GM13977 (cell line): ENCODE measurements at places on chromosomes 13 and 19.

GRCh38 chr19:13103581-13104359 is 1.1 kb upstream of the LYL1 start:
- DNase-seq = no peak

GRCh38 chr19:24033963-24034342 is 53.0 kb upstream of the ZNF254 start:
- peak; percentile 48 for DNase-seq

GRCh38 chr13:39106216-39107005 is 68.2 kb downstream of the NHLRC3 start:
- no peak for DNase-seq

DNA sequence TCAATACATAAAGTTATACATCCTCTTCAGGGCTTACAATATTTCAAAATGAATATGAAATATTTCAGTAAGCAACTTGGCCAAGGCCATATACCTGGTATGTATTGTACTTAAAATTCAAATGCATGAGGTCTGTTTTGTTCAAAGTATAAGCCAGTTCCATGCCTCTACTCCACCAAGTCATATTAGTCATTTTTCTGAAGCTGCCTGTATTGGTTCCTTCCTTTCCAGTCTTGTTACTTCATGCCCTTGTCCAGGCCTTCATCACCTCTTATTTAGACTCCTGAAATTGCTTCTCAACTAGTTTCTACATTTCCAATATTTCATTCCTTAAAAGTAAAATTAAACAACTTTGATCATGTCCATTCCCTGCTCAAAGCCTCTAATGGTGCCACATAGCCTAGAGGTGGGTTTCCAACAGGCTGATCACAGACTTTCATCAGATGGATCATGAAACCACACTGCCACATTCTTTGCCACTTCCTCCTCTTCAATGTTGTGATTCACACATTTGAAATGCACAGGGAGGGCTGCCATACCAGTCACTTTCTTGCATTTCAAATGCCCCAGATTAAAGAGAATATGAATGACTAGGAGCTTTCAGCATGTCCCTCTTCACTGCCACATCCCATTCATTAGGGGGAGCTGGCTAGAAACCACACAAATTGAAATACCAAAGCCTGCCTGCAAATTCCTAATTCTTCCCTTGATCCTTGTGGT is 424.1 kb upstream of the DACH1 start:
- DNase-seq = no peak

- DNase-seq = peak; percentile 80
Observed at GRCh38 chr19:7294558-7295212, 471 bp upstream of the INSR start.

DNA sequence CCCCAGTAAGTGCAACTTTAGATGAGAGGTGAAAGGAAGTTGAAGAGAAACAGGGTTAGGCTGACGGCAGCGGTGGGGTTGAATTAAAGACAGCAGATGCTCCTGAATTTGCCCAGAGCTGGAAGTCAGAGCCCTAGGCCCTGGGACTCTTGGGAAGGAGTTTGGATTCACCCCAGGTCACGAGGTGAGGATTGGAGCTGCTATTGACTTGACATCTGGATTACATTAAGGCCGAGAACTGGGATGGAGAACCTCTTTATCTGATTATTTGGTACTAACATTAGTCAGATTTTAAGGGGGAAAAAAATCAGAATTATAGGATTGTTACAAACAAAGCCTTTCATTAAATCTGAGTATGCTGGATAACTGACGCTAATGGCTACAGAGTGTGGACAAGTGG is 367.2 kb downstream of the ZNF536 start:
- no peak for DNase-seq

DNA sequence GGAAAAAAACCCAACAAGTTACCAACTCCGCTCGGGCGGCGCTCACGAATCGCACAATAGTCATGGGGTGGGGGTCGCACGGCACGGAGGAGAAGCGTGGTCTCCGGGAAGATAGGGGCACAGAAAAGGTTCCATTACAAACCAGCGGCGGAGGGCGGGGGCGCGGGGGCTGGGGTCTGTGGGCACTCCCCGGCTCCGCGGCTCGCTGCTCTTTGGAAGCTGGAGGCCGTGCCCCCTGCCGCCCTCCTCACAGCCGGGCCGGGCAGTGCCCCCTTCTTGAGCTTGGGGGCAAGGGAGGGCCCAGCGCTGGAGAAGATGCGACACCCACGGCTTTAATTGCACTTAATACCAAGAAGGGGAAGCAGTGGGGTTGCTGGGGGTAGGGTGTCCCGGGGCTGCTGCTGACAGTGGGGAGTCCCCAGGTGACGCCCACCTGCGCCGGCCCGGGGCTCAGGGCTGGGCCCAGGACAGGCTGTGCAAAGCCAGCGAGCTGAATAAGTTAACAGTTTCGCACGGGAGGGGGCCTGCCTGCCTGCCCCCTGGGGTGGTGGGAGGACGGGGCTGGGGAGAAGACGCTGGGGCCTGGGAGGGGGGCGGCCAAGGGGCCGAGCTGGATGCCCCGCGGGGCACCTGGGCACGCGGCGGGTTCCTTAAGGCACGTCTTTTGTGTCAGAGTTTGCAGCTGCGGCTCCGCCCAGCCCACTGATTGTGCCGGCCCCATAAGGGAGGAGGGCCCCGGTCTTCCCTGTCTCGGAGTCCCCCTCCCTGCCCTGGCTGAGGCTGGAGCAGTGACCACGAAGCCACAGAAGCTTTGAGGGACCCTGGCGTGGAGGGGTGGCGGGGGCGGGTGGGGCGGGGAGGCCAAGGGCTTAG is 9.8 kb downstream of the DCAF15 start:
- DNase-seq = no peak

GRCh38 chr19:52584736-52585440 is 14.8 kb downstream of the ZNF701 start:
- DNase-seq = no peak

GRCh38 chr13:30818323-30818960 is 83.1 kb downstream of the ALOX5AP start:
- DNase-seq = no peak

DNA sequence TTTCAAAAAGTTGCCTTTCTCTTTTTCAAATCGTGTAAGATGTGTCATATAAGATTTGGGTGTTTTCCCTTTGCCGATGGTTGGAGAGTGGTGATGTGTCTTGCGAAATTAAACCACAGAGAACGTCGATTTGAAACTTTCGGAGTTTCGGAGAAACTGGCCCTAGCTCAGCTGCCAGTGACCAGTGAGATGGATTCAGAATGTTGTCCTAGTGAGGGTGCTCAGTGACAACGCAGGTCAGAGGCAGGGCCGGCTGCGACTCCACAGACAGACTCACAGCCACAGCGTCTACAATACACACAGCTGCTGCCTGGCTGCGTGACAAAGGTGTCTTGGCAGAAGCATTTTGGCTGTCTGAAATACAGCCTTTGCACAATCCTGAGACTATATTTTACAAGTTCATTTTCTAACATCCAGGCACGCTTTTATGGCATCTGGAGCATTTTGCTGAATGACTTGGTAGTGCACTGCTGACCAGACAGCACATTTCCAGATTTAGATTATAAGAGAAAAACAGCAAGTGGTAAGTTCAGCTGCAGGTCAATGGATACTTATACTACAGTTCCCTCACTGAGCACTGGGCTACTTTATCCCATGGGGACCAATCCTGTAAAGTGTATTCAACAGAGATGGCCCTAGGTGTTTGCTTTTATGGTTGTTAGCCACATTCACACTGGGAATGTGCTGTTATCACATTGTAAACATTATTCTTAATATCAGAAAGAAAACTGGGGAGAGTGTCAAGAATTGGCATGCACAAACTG is 207.5 kb downstream of the KCNRG start:
- DNase-seq = no peak

- DNase-seq = no peak
Observed at GRCh38 chr13:72453161-72453560, 274.3 kb downstream of the MZT1 start.

- DNase-seq = no peak
Observed at GRCh38 chr19:1902923-1903322, 2.3 kb upstream of the ADAT3 start.

GRCh38 chr13:94218951-94219350 is 260.5 kb downstream of the DCT start:
- DNase-seq = no peak

DNA sequence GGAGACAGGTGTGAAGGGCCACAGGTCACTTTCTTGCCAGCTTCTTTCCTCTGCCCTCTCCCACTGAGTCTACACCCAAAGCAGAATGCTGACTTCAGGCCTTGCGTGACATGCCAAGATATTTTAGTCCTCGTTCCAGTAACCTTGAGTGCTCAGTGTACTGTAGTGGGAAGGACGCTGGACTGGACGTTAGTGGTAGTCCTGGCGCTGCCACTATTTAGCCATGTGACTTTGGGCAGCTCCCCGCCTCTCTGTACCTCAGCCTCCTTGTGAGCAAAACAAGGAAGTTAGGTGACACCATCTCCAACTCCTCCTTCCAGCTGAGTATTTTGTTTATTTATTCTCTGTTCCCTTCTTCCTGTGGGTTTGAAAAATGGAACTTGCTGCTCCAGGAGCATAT is 86.1 kb downstream of the FRY start:
- DNase-seq = no peak

DNA sequence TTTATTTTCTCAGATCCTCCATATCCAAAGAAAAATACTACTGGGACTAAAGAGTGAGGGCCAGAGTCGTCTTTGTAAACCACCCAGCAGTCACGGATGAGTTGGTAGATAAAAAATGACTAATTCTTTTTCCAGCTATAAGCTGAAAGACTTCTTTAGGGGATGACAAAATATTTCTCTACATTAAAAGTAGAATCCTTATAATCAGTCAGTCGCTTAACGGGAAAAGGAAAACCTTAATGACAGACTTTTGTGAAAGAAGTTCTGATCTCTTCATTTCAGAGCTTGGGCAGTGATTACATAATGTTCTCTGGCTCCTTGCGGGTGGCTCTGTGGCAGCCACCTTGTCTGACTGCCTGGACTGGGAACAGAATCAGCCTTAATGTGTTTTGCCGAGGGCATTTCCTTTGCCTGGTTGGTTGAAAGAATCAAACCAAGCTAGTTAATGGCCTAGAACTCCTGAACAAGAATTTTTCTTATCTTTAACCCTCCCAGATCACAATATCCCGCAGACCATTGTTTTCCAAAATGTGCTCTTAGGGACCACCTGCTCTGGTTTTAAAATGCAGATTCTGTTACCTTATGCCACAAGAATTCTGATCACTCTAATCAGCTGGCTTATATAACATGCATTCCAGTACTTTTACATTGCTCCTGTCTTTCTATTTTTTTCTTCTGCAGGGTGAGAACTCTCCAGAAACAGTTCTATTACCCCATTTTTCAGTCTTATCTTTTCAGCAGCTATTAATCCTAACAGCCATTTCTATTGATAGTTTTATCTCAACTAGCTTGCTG is 2.5 kb downstream of the ITM2B start:
- DNase-seq = no peak

DNA sequence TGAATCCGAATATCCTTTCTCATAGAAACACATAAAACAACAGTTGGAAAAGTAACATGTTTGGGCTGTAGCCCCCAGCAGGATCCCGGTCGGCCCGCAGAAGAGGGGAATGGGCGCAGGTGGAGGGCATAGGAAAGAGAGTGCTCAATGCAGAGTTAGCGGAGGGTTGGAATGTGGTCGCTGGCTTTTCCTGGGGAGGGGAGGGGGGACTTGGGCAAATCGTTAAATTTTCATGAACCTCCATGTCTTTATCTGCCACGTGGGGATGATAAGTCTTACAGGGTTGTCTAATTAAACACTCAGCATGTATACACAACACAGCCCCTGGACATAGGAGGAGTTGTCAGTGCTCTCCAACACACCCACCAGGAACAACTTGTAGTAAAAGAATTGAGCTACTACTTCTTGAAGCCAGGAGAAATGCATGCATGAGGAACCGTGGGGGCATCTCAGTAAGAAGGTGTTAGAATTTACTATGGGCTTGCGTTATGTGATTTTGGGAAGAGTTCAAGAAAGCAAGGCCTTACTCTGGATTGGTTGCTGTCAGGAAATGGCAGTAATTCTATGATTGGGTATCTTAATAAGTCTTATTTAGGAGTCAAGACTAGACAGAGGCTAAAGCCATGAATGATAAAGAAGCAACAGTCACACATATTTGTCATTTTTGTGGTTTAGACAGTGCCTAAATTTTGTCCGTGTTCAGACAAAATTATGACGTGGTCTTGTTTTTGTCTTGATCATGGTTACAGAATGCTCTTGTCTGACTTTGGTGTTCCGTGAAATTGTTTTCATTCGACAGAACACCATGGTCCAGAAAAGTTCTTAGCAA is 671 bp upstream of the SLC46A3 start:
- no peak for DNase-seq

DNA sequence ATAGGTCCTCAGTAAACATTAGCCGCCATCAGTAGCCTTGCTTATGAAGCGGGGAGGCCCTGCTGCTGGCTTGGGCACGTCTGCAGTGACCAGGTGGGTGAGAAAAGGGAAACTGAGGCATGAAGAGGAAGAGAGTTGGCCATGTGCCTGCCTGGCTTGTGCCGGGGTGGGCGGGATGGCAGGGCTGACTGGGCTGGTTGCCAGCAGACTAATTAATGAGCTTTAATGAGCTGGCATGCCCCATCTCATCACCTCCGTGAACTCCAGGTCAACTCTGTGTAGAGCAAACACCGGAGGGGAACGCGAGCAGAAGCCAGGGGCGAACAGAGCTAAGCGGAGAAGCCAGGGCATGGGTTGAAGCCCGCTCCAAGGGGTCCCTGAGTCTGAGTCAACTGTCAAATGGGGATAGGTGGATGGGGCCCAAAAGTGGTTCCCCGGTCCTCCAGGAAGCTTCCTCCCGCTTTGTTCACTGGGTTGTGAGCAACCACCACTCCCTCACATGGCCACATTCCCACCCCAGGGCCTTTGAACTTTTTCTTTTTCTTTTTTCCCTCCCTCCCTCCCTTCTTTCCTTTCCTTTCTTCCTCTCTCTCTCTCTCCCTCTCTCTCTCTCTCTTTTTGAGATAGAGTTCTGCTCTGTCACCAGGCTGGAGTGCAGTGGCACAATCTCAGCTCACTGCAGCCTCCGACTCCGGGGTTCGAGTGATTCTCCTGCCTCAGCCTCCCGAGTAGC is 8.7 kb downstream of the NR2F6 start:
- no peak for DNase-seq

- no peak for DNase-seq
Observed at GRCh38 chr13:38830442-38831045, 143.7 kb downstream of the FREM2 start.

- no peak for DNase-seq
Observed at GRCh38 chr19:55196803-55197202, 12.5 kb downstream of the PTPRH start.

DNA sequence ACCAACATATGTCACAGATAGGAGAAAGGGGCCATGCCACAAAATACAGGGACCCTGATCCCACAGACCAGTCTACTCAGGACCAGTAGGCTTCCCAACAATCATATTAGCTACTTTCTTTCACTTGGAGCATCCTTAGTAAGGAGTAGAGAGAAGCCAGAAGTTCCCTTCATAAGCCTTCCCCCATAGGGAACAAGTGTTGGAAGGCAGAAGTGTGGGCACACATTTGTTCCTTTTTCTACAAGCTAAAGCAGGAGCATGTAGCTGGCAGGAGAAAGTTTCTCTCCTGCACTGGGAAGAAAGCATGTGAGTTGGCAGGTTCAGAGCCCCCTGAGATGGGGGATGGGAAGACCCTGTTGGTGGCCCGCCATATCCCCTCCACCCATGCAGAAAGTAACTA is 165.4 kb downstream of the KCTD12 start:
- no peak for DNase-seq

- no peak for DNase-seq
Observed at GRCh38 chr13:48542138-48542537, 9.3 kb upstream of the RCBTB2 start.
